Activated naive CD4-positive, alpha-beta T cell treated with anti-CD3 and anti-CD28 coated beads, Interleukin-2, amount 10 ng/mL, durations not matched to agents 7 days and 5 days (primary cell): ENCODE measurements at places on chromosomes 16 and 17.

DNA sequence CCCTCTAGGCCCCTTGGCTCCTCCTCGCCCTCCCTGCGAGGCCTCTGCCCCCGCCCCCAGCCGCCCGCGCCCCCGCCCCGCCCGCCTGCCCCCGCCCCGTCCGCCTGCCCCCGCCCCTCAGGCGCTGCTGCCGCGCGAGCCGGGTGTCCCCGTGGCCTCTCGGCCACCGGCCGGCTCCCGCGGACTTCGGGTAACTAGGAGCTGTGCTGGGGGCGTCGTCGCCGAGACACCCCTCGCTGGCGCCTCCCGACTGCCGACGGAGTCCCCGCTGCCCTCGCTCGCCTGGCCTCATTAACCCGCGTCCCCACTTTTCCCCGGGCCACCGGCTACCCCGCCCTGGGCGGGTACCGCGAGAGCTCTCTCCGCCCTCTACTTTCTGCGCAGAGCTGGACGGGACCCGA is at the start of gene TLCD1:
TLCD1 (minus strand) TSS at position 8 of the 401 bp plus-strand sequence. CDS start 136 bp downstream, outside the sequence.
- peaks cover 37% of the 10 kb centered on the region for H3K36me3 ChIP-seq
- H3K4me1 ChIP-seq = peaks cover 74% of the 10 kb centered on the region
- H3K27ac ChIP-seq = peak within 1 kb of the TSS; percentile 100
- no peaks in the 10 kb centered on the region for H3K27me3 ChIP-seq

GRCh38 chr16:72992142-72992601 is 55.8 kb downstream of the ZFHX3 start:
- DNase-seq = no peak
- no peak overlapping the region for H3K4me3 ChIP-seq
- H3K36me3 ChIP-seq = no peaks in the 10 kb centered on the region
- H3K4me1 ChIP-seq = no peaks in the 10 kb centered on the region
- H3K27ac ChIP-seq = no peak overlapping the region

DNA sequence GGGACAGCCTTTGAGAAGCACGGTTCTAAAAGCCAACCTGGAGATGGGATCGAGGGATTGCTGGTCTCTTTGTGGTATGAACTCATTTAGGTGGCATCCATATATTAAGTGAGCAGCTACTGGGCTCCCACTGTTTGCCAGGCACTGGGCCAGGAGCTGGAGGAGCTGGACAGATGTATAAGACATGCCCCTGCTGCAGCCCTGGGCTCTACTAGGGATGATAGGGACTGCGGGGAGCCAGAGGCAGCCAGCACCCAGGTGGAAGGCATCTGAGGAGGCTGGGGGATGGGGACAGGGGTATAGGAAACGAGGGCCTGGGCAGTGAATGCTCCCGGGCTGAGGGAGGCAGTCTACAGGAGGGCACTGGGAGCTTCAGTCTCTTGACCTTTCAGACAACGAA is 53.0 kb upstream of the MEAK7 start:
- peak overlapping the region; percentile 45 for H3K27ac ChIP-seq
- no peaks in the 10 kb centered on the region for H3K27me3 ChIP-seq
- H3K4me1 ChIP-seq = peaks cover 38% of the 10 kb centered on the region

DNA sequence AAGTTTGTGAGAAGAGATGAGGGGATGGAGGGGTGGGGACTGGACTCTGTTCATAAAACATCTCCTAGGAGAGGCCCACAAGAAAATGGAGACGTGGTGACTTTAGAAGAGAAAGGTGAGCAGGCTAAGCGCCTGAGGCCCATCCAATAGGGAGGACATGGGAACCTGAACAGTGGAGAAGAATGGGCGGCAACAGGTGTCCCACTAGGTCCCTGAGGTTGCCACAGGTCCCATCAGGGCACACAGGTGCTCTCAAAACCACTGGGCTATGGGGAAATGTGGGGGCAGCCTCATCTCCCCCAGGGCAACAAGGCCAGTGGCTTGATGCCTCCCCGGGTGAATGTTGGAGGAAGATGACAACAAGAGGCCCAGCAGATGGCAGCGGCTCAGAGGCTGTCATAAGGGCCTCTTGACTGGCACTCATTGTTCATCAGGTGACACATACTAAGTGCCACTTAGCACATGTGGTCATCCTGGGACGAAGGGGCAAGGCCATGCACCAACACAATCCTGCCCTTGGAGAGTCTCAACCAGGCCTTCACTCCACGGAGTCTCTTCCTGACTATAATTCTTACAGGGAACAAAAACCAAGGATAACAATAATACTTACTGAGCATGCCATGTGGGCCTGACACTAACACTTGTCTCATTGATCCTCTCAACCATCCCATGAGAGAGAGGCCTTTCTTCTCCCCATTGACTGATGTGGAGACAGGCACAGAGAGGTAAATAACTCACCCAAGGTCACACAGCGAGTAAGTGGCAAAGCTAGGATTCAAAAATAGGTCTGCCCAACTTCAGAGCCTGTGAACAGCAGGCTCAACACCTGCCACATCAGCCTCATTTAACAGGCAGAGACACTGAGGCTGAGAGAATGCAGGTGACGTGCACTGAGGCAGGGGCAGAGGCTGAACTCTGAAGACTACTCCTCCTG is 38.0 kb downstream of the CUEDC1 start:
- peaks cover 34% of the 10 kb centered on the region for H3K27me3 ChIP-seq
- H3K4me1 ChIP-seq = no peaks in the 10 kb centered on the region
- peak; percentile 47 for DNase-seq
- H3K4me3 ChIP-seq = no peak overlapping the region
- no peak overlapping the region for H3K27ac ChIP-seq

- no peaks in the 10 kb centered on the region for H3K27me3 ChIP-seq
- H3K4me3 ChIP-seq = peak overlapping the region; percentile 34
- DNase-seq = no peak
Observed at GRCh38 chr17:78728495-78728894, 53.6 kb downstream of the CYTH1 start.

GRCh38 chr16:68084504-68085258 is 489 bp upstream of the NFATC3 start:
- peaks cover 67% of the 10 kb centered on the region for H3K4me1 ChIP-seq
- peak; percentile 92 for DNase-seq
- no peaks in the 10 kb centered on the region for H3K27me3 ChIP-seq
- H3K4me3 ChIP-seq = peak overlapping the region; percentile 87
- peak overlapping the region; percentile 92 for H3K27ac ChIP-seq

GRCh38 chr17:64193561-64193960 is 63.6 kb upstream of the ERN1 start:
- no peaks in the 10 kb centered on the region for H3K4me1 ChIP-seq
- DNase-seq = no peak
- H3K4me3 ChIP-seq = no peak overlapping the region
- H3K27ac ChIP-seq = no peak overlapping the region
- H3K27me3 ChIP-seq = no peaks in the 10 kb centered on the region

- H3K27ac ChIP-seq = no peak overlapping the region
- no peaks in the 10 kb centered on the region for H3K36me3 ChIP-seq
- H3K4me3 ChIP-seq = no peak overlapping the region
- H3K4me1 ChIP-seq = no peaks in the 10 kb centered on the region
- DNase-seq = no peak
Observed at GRCh38 chr16:51175081-51175480, 24.0 kb upstream of the SALL1 start.

- peaks cover 58% of the 10 kb centered on the region for H3K27me3 ChIP-seq
- H3K27ac ChIP-seq = no peak overlapping the region
- no peak overlapping the region for H3K4me3 ChIP-seq
- no peak for DNase-seq
Observed at GRCh38 chr16:84847564-84848355, 28.0 kb downstream of the CRISPLD2 start.

DNA sequence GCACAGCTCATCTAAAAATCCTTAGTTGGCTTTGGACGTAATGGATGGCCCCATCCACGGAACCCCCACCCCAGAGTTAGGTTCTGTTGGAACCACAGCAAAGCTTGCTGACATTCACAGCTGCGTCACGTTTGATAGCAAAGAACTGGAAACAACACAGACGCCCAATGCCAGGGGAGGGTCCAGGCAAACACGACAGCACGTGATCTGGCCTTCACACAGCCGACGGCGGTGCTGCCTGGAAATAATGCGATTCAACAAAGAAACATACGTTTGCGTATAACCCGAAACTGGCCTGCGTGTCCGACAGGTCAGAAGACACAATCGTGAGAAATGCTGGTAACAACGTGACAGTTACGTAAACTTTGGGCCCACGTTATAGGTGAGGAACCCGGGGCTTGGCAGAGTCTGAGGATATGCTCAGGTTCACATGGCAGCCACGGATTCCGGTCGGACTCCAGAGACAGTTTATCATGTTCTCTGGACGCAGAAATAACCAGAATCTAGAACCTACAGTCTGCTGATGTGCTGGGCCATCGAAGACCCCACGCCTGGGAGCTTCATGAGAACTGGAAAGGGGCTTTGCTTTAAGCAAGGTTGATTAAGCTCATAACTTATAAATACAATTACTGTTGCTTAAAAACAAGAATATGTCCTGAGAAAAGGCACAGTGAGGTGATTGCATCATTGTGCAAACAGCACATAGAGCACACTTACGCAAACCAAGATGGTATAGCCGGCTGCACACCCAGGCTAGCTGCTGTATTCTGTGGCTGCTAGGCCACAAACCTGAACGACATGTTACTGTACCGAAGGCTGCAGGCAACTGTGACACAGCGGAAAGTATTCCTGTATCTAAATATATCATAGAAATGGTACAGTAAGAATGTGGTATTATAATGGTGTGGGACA is 70.4 kb downstream of the RPH3AL start:
- no peak overlapping the region for H3K27ac ChIP-seq
- H3K36me3 ChIP-seq = no peaks in the 10 kb centered on the region
- DNase-seq = peak; percentile 16
